ENCODE measurements at places on chromosomes 5 and 9.

DNA sequence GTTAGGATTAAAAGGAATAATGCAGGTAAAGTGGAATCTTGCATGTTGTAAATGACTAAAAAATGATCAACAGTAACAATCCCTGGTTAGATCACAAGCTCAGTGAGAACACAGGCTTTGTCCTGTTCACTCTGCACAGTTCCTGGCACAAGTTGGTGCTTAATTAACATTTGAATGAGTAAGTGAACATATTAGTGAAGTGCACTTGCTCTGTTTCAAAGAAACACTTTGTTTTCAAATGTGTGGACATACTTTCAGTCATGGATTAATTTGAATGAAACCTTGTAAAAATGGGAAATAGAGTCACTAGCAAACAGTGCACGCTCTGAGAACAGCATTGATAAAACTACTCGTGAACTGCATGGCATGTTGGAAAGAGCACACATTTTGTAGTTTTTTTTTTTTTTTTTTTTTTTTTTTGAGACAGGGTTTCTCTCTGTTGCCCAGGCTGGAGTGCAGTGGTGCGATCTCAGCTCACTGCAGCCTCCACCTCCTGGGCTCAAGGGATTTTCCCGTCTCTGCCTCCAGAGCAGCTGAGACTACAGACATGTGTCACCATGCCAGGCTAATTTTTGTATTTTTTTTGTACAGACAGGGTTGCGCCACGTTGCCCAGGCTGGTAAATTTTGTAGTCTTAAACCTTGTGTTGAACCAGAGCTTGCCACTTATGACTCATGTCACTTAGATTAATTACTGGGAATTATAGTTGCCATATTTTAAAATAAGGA is 159.9 kb downstream of the LURAP1L start:
- no peak for DNase-seq

DNA sequence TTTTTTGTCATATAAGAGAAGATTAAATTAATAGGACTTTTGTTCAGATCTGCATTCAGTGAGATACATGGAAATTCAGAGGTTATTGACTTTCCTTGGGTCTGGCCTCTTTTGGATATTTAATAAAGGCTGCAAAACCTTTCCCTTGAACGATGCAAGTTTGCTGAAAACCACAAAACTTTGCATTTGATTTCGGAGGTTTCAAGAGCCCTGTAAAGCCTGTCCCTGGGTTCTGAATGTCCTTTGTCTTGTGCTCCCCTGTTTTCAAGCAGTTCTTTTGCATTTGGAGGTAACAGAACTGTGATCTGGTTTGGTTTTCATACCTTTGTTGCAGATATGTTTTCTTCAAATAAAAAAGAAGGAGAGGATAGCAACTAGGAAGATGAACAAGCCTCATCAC is 188.1 kb upstream of the DMRT1 start:
- DNase-seq = no peak

GRCh38 chr9:120863833-120864232 is 13.2 kb downstream of the PHF19 start:
- DNase-seq = no peak

- DNase-seq = no peak
Measured at GRCh38 chr5:133356396-133356983, 255.9 kb downstream of the FSTL4 start.

Measured in WERI-Rb-1 (cell line).